ENCODE measurements at places on chromosomes 16 and 17.
A peak's percentile ranks its signal among the peaks of the same experiment; 100 is the strongest.

DNA sequence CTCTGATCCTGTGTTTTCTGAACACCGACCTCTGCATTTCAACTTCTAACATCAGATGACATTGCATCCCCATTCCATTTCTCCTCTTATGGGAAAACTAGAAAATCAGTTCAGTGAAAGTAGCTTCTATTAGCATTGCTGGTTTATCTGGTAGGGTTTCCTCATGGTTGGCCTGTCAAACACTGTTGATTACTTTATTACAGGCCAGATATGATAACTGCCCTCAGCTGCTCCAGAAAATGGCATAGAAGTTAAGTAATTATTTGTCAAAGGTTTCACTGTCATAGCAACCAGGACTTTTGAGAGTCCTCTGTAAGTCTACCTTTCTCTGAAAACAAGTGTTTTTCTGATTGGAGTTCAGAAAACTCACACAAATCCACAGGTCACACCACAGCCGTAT is 3.0 kb downstream of the GFOD2 start:
- DNase-seq: no peak

DNA sequence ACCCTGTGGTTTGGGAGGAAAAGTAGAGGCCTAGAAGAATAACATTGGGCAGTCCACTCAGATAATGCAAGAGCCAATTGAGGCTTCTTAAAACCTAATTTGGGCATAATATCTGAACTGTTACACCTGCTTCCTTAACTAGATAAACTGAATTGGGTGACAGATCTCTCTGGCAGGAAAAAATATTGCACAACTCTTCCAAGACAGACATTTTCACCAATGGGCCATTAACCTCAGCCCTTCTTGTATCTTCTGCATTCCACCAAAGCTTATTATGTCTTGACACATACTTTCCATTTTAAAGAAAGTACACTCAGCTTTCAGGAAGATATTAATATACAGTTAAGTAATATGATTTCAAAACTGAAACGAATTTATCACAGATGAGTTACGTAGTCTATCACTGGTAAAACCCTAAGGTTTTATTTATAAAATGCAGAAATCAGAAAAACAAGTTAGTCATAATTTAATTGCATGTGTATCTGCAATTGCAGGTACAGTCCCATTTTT is 79.9 kb upstream of the MON1B start:
- DNase-seq: no peak

DNA sequence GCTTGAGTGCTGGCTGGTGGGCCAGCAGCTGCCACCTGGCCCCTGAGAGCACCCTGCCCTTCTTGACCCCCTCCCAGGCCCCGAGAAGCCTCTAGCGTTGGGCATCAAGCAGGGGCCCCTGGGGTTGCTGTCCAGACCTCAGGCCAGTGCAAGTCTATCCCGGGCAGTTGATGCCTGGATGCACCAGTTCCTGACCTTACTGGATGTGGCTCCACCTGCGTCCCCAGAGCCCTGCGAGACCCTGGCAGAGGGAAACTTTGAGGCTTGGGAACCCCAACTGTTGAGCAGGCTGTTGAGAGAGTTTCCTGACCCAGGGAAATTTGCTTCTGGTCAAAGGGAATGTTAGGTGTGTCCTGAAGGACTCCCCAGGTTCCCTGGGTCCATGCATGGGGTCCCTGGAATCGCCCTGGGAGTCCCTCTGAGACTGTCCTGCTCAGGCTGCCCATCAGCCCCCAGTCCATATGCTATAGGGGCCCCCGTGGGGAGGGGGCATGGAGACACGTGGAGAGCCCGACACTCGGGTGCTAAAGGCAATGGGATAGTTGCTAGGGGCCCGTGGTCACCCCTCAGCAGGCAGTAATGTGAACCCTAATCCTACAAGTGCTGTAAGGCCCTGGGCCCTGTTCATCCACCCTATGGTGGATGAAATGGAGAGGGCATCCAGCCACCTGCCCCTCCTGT is 46.4 kb downstream of the RAB11FIP4 start:
- DNase-seq: no peak

DNA sequence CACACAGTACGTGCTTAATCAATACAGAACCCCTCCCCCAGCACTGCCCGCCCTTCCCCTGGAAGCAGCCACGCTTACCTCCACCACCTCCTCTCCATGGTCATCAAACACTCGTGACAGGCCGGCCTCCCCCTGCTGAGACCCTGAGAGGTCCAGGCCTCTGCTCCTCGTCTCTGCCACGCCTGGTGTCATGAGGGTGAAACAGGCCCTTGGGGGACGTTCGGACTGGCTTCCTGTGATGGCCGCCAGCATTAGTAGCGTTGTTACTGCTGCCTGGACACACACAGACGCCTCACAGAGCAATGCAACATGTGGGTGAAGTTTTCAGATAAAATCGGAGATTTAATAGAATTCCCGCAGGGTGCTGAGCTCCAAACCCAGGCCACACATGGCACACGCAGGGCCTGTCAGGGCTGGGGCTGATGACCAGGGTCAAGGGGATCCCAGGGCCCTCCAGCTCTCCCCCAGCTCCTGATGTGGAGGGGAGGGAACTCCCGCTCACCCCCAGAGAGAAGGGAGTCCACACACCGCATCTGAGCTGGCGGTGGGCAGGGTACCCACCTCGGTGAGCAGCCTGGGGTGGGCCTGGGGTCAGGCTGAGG is 15.9 kb upstream of the SLC38A10 start:
- DNase-seq: no peak

DNA sequence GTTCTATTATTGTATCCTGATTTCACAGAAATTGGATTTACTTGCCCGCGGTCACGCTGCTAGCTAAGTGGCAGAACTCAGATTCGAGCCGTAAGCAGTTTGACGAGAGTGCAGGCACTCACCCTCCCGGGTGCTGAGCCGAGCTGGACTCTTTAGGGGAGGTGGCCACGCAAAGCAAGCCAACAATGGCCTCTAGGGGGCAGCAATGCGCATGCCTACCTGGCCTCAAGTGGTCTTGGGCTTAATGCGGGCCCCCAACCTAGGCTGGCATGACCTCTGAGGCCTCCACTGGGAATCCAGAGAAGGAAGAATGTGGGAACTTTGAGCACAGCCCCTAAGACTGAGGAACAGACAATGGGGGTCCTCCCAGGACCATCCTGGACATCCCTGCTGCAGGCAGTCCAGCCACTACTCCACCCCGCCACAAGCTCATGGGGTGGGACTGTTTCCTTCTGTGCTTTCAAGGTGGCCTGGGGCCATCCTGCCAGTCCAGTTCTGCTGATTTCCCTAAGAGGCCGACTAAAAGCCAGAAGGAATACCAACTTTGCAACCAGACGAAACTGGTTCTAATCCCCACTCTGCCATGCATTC is 276.5 kb downstream of the XYLT1 start:
- DNase-seq: no peak

DNA sequence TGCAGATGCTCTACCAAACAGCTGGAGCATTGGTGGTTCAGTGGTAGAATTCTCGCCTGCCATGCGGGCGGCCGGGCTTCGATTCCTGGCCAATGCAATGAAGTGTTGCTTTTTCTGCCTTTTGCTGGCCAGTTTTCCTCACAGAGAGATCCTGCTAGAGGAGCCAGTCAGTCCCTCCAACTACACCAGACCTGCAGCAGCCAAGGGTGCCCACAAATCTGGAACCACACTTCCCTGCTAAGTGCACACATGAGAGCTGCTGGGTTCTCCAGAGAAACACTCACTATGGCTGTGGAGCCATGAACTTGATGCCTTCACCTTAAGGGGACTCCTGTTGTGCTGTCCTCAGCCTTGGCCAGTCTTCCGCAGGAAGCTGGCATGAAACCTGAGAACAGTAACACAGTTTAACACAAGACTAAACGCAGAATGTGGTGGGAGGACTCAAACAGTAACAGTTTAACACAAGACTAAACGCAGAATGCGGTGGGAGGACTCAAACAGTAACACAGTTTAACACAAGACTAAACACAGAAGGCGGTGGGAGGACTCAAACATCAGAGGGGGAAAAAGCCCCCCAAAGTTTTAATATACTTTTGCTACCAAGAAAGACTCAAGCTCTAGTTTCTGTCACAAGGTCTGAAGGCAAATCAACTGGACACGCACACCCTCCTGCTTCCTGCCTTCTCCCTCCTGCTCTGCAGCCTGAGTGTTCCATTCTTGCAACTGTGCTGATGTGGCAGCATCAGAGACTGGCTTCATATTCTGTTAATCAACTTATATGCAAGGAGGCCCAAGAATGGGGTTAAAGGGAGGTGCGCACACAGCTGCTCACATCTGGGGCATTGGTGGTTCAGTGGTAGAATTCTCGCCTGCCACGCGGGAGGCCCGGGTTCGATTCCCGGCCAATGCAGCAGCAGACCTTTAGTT is 12.0 kb downstream of the VAC14 start:
- no peak for DNase-seq

DNA sequence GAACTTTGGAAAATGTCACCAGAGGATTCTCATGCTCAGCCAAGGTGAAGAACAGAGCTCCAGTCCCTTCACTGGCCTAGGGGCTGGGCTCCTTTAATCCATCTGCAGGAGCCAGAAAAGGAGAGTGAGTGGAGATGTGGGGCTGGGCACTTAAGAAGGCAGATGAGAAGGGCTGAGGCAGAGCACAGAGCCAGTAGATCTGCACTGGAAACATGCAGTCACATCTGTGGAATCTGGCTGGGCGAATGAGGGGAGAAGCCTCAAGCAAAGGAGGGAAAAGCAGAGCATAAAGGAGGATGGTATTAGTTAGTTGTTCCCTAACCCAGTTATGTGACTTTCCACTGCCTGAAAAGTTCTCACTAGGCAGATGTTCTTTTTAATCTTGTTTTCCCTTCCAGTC is 50.4 kb upstream of the BCAR1 start:
- DNase-seq: no peak

DNA sequence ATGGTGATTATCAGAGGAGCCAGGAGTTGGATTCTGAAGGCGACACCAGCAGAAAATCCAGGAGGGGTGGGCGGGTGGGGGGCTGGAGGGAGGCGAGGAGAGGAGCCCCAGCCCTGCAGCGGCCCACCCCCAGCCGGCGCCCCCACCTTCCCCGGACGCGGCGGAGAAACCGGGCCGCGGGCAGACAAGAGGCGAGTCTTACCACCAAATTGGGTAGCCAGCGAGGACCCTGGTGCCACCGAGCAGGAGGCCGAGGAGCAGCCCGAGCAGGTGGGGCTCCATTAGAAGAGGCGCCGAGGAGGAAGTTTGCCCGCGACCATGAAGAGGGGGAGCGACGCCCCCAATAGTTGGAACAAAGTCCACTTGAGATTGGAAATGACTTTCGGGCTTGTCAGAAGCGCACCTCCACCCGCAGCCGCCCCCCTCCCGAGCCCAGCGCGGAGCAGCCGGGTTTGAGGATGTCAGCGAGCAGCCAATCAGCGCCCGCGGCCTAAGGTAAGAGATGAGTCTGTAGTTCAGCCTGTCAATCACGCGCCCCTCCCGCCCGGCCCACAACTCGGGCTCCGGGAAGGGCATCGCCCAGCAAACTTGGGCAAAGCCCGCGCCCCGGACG is at the start of gene WNT3:
TSS of gene WNT3 (minus strand) at position 377 of the 613 bp plus-strand sequence. CDS start at position 282, 95 bp downstream.
- peak; percentile 6 for DNase-seq

- DNase-seq: no peak
Observed at GRCh38 chr16:35862242-35862641, 2402.8 kb downstream of the TP53TG3F start.

GRCh38 chr17:61574542-61575351 is 16.3 kb downstream of the NACA2 start:
- DNase-seq: no peak

GRCh38 chr17:78806451-78806850 is 24.4 kb upstream of the CYTH1 start:
- no peak for DNase-seq

- no peak for DNase-seq
Observed at GRCh38 chr17:73350864-73351263, 39.1 kb upstream of the CDC42EP4 start.

DNA sequence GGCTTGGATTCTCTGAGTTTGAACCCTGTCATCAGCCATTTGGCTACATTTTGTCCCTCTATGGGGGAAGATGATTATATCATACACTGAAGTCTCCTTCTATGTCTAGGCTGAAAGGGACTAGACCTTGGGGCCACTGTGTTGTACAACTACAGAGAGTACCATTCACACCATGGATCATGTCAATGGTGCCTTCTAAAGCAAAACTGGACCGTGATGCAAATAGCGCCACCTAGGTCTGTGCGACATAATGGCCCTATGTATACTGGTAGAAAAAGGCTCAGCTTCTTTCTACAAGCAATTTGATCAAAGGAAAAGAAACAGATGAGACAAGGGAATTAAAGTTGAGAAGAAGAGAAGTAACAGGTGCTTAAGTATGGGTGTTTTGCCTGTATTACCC is 100.7 kb downstream of the LYRM1 start:
- DNase-seq: no peak

- DNase-seq: no peak
Observed at GRCh38 chr16:2529061-2529931, 1.9 kb downstream of the CEMP1 start.

- DNase-seq: no peak
Observed at GRCh38 chr16:84486126-84486525, 18.3 kb downstream of the MEAK7 start.

DNA sequence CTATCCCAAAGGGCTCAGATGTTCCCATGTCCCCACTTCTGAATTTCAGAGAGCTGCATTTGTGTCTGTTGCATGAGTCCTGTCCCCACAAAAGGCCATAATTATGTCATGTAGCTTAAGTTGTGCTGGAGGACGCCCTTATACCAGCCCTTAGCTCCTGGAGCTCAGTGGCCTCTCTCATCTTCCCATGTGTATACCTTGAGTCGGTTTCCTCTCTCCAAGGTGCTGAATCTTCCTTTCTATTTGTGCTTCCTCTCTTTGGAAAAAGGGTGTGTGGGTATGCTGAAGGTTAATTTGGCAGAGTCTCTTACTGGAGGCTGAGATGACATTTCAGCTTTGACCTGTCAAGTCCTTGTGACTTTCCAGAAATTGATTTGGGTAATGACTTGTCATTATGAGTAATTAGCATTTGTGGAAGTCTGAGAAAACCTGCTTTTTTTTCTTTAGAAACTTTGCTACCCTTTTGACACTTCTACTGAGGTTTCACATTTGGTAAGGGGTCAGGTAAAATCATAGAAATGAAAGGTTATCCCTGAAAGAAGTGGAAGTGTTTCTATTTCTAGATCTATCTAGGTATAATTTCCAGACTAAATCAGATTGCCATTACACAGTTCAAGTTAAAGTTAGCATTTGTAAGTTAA is 185.4 kb downstream of the ABCC12 start:
- DNase-seq: no peak

DNA sequence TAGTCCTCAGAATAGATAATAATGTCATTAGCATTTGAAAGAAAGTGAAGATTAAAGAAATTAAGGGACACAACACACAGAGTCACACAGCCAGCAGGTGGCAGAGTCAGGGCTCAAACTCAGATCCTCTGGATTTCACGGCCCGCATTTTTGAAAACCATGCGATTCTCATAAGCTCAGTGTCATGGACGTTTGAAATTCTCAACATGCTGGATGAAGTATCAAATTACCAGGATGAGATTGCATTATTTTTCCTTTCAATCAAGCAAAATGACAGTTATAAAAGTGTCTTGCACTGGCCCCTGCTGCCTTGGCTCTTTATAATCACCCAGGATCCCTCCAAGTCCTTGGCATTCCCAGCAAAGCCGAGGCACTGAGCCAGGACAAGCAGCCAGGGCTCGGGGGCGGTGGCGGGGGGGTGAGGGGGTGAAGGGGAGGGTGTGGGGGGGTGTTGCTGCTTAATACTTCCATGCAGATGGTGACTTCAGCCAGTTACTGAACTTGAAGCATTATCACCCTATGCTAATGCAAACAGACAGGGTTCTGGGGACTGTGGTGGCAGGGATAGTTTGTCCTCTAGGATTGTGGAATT is 6.6 kb upstream of the BMERB1 start:
- peak; percentile 41 for DNase-seq
